ENCODE measurements at places on chromosomes 1 and 21.

DNA sequence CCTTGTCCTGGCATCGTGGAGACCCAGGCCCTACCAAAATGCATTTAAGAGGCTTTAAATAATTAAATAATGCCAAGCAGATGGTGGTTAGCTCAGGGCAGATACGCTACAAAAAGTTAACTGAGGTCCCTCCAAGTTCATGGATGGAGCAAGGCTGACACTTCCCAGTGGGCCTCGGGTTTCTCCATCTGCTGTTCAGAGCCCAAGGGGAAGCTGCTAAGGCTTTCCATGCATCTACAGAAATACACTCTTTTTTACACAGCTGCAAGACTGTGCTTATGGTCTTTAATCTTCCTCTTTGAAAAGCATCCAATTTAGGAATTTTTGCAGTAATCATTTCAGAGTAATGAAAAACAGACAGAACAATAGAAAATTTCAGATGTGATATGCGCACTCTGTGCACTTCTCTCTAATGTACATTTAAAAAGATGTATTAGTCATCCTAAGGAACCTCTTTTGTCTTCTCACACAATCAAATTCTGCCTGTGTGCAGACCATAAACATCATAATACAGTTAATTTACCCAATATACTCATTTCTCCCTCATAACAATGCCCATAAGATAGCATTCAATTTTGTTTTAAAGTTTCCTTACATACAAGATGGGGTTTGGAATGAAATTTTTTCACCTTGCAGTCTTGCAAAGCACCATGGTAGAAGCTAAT, 173.2 kb upstream of the ATP1B1 start:
- DNase-seq = no peak

GRCh38 chr1:67300561-67300960, 7.1 kb upstream of the IL12RB2 start:
- no peak for DNase-seq

GRCh38 chr21:33954395-33954794, 38.8 kb upstream of the ATP5PO start:
- no peak for DNase-seq

GRCh38 chr21:45060675-45061311, 13.6 kb upstream of the ADARB1 start:
- DNase-seq = no peak

GRCh38 chr21:44850208-44850800, 23.2 kb downstream of the PTTG1IP start:
- no peak for DNase-seq

DNA sequence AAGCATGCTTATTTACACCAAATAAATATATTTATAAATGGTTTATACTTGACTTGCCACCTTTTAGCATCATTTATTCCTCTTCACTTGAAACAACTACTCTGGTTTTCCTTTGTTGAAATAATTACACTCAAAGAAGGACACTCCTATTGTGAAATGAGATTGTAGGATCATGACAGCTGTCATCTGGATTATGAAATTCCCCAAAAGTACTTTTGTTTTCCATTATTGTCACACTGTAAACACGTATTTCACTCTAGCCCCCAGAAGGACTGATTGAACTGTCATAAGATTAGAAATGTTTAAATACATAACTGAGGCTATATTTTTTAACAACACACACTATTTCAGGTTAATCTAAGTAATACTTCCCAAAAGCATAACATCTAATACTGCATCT, 593.8 kb downstream of the LRRIQ3 start:
- no peak for DNase-seq

DNA sequence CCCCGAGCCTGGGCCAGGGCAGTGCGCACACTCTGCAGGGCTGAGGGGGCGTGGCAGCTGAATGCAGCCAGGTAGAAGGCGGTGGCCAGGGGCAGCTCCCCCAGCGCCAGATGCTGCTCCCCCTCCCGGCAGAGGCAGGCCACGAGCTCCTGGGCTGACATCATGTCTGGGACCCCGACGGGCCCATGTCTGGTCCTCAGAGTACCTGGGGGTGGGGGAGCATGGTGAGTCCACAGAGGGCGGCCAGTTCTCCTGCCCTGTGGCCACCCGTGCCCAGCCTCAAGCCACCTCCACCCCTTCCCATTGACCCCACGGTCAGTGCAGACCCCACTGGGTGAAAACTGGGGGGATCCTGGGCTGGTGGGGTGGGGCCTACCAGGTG, 838 bp downstream of the TTC34 start:
- no peak for DNase-seq

- no peak for DNase-seq
Measured at GRCh38 chr1:150555971-150556865, 7.0 kb downstream of the ADAMTSL4 start.

DNA sequence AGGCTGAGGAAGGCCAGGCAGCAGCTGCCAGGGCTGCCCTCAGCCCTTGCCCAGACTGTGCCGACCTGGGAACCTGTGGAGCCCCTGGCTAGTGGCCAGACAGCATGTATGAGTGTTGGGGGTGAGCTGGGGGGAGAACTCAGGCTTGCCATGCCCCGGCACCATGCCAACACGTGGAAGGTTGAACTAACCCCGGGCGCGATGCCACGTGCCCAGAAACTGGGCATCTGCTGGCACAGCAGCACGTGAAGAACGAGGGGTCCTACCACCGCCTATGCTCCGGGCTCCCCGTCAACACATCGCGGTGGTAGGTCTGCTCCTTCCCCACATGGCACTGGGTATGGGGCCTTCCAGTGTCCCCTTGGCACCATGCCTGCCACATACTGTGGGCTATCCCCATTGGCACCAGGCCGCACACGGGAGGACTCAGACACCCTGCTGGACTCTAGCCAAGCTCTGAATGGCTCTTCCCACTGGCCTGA, 68.7 kb downstream of the CASZ1 start:
- no peak for DNase-seq

DNA sequence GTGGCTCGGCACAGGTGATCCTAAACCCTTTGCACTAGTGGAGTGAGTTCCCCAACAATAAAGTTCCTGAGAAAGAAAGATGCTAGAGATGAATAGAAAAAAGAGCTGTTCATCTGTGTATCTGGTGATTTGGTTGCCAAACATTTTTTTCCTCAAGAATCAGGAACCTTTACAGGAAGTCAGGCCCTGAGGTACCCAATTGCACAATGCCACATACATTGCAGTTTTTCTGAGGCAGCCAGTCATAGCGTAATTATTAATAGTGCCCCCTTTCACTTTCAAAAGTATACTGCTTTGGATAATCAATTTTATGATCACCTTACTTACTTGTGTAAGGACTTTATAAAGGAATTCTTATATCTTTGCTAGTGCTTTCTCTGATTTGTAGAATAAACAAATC, 346.3 kb upstream of the POU3F1 start:
- DNase-seq = no peak

- no peak for DNase-seq
Measured at GRCh38 chr1:46341222-46342083, 846 bp downstream of the NSUN4 start.

- DNase-seq = no peak
Measured at GRCh38 chr1:185857442-185857841, 123.3 kb downstream of the HMCN1 start.

- DNase-seq = no peak
Measured at GRCh38 chr1:35659589-35659988, 18.3 kb upstream of the PSMB2 start.

DNA sequence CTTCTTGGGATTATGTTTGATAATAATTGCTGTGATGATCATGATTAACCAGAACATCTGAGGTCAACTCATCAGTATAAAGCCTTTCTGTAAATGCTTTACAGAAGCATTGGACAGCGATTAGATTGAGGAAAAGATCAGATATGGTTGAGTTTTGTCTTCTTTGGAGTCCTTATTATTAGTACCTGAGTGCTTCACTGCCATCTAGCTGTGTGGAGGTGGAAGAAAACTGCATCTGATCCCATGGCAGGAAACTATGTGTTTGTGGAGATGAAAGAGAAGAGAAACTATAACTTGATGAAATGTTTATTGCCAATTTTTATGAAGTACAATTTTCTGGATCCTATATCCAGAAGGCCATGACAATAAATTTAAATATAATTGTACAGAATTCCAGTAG, 11.4 kb downstream of the FLG2 start:
- no peak for DNase-seq

GRCh38 chr21:18155508-18156193, 89.0 kb upstream of the CHODL start:
- DNase-seq = no peak

DNA sequence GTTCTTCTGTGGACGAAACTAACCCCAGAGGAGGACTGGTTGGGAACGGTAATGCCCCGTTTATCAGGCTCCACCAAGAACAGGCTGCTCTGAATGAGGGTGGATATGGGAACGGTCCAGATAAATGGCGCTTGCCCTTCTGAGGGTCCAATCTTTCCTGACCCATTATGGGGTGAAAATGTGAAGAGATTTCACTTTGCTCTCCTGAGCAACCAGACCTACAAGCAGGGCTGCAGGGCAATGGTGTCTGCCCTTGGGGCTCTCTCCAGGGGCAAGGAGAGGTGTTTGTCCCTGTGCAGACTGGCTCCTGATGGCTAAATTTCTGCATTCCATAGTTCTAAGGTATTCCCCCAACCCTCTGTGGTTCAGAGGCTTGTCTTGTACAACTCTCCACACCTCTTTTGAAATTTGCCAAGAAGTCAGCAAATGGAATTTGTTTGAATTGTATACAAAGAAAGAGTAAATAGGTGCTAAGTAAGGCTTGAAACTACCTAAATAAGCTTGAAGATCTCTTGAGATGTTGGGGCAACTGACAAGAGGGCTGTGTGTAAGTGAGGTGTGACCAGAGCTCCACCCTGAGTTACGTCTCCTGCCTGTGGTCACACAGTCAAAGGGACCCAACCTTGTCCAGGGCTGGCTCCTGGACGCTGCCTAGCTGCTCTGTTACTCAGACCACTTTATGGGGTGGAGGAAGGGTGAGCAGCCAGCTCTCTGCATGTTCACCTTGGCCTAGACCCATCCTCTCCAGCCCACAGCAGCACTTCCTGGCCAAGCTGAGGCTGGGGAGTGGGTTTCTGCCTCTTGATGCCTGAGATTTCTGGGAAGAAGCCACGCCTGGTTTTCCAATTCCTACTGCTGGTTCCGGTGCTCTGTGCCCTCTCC, 24.8 kb downstream of the SLC2A1 start:
- no peak for DNase-seq

- no peak for DNase-seq
Measured at GRCh38 chr1:43874716-43875115, 58.9 kb upstream of the ARTN start.

GRCh38 chr1:241677201-241677600, 25.1 kb downstream of the WDR64 start:
- DNase-seq = no peak

GRCh38 chr1:210736713-210737112, 397.2 kb downstream of the KCNH1 start:
- DNase-seq = no peak

DNA sequence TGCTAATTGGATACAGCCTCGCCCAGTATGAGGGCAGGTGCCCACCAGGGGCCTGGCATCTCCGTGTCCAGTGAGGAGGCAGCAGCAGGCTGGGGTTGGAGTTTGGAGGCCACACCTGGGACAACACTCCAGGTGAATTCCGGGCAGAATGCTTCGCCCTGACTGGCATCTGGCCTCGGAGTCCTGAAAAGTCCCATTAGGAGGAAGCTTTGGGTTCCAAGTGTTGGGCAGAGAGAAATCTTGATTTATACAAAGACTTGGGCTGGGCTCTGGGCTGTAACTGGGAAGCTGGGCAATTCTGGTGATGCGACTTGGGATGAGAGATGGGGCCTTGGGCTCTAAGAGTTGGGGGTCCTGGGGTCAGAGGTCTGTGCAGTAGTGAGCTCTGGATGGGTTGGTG, 48.1 kb upstream of the CSF3R start:
- no peak for DNase-seq

GRCh38 chr1:91997607-91998195, 32.1 kb upstream of the EPHX4 start:
- no peak for DNase-seq

DNA sequence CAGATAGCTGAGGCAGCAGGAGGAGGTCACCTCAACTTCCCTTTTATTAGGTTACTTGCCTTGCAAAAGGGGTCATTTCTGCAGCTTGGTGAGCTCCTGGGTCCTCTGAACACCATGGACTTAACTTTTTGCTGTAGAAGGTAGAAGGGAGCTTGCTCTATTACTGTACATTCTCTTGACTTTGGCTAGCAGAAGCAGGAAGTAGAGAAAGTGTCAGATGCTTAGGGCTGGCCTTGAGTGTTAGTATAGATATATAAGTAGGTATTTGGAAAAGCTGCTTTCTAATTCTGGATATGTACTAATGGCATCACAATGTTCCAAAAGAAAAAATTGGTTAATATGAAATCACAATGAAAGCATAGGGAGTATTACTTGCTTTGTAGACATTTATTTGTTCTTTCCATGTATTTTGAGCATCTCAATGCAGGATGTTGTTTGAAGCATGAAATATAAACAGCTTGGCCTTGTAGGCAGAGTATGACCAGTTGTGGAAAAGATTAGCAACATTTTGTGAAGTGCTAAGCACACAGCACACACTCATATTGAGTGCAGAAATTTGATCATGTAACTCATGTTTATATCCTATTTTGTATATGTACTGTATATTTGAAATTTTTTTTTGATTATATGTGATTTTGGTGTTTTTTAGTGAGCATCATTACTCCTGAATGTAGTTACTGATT, 108.8 kb downstream of the DYRK1A start:
- no peak for DNase-seq

DNA sequence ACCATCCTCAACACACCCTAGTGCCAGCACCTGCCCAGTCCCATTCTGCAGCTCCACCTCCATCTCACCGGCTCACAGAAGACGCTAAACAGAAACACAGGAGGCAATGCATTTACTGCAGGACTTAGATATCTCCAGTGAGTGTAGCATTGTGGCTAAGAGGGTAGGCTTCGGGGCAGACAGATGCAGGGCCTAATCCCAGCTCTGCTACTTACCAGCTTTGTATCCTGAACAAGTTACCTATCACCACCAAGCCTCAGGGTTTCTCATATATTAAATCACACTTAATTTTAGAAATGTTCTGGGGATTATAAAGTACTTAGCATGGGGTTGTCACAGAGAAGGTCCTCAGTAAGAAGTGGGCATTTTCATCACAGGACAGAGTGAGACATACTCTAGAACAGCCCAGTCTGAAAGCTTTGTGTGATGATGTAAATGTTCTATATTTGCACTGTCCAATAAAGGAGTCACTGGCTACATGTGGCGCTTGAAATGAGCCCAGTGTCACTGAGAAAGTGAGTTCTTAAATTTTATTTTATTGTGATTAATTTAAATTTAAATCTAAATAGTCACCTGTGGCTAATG, 149.3 kb upstream of the C8B start:
- DNase-seq = no peak

- no peak for DNase-seq
Measured at GRCh38 chr1:22876359-22877111, 96.1 kb downstream of the LACTBL1 start.

Measured in stimulated activated CD4-positive, alpha-beta T cell treated with anti-CD3 and anti-CD28 coated beads, TNF-alpha, amount 100 ng/mL, for 24 hours (primary cell).